ENCODE measurements at places on chromosomes 11 and 22.

- no peak for DNase-seq
These were observed 1294.8 kb downstream of the TBC1D22A start for GRCh38 chr22:48057116-48057835.

GRCh38 chr22:32204856-32205722 is at the start of gene RFPL2:
RFPL2 (minus strand) TSS chr22:32205073; CDS start chr22:32202451, 2,622 bp downstream.
- peak; percentile 47 for DNase-seq

DNA sequence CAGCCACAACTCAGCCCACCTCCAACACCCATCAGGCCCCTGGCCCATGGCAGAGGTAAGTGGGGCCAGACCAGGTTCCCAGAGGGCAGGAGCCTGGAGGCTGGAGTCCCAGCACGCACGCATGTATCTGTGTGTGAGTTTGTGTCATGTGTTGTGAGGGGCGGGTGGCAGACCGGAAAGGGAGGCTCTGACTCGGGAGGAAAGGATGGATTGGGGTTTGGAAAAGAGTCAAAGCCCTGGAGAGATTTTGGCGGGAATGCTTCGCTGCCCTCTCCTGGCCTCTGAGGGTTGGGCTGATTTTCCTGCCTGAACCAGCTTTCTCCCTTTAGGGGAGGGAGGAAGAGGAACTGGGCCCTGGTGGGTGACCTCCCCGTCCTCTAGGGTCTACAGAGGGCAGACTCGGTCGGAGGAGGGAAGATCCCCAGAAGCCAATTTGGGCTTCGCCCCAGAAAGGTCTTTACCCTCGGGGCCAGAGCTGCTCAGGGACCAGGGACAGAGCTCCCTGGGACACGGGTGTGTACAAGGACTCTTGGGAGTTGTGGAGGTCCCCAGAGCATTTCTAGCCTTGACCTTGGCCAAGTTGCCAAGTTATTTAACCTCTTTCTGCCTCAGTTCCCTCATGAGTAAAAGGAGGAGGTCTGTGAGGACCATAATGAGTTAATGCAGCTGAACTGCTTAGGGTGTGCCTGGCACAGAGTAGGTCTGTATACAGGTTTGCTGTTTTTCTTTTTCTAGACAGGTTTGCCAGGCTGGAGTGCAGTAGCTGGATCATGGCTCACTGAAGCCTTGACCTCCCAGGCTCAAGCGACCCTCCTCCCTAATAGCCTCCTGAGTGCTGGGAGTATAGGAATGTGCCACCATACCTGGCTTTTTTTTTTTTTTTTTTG is 6.9 kb downstream of the C11orf68 start:
- DNase-seq: no peak

GRCh38 chr11:126279191-126279590 is 3.7 kb upstream of the TIRAP start:
- DNase-seq: no peak
